A549 (cell line): ENCODE measurements at places on chromosomes 13 and 19.

DNA sequence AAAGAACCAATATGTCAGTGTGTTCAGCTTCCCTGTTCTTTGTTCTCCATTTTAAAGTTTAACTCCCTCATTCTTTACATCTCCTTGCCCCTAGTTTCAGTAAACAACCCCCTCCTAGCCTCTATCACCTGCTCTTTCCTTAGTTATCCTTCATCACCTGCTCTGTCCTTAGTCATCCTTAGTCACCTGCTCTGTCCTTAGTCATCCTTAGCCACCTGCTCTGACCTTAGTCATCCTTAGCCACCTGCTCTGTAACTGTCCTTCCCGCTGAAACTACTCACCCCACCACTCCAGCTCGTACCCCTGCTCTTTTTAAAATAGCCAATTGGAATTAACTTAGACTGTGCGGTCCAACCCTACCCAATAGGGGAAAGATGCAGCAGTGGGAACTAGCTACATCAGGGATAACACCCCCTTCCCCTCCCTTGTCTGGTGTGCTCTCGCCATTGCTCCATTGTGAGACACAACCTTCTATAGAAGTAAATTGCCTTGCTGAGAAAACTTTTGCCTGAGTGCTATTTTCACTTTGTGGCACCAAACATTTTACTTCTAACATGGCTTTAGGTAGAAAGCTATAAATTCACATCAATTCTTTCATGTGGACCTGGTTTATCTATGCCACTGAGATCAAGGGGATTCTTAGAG is 16.2 kb downstream of the EDNRB start:
- no peak for DNase-seq

DNA sequence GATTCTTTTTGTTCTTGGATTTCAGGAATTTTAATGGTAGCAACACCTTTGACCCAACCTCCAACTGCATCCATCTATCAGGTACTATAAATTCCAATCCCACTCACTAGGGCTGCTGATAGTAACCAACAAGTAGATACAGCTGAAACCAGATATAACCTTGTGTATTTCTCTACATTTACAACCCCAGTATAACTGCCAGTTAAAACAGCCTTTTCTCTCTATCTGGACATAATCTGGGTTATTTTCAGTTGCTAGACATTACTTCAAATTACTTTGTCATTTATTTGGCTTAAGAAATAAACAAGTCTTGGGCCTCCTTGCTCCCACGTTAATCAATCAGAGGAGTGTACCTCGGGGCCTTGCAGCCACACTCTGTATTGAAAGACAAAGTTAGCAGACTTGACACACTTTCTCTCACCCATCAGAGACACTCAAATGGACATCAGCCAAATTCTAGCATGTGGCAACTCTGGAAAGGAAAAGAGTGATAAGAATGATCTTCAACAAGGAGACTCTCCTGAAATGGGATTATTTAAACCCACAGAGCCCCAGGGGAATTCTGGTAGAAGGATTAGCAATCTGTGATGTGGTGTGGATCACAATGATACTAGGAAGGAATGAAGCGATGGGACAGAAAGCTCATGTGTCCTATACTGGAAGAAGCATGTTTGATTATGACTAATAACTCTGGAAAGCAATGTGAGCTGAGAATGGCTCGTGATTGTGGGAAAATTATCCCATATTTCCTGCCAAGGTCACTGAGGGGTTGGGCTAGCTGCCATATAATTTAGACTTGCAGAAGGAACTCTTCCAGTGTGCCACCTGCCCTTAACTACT is 157.5 kb downstream of the FLT1 start:
- no peak for DNase-seq

DNA sequence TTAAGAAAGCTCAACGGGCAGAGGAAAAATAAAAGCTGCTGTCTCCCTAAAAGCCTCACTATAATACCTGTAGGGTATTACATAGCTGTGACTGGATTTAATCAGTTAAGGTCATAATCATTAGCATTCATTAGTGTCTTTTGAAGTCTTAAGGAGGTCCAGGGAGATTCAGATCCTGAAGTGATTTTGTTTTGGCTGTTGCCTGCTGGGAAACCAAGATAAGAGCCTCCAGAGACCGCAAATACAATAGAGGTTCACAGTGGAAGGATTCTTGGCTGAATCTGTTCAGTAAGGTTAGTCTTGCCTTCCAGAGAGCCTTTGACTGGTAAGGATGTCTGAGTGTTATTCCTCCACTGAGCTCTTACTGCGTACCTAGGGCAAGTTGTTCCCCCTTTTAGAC is 54.0 kb upstream of the TNFRSF19 start:
- no peak for DNase-seq

DNA sequence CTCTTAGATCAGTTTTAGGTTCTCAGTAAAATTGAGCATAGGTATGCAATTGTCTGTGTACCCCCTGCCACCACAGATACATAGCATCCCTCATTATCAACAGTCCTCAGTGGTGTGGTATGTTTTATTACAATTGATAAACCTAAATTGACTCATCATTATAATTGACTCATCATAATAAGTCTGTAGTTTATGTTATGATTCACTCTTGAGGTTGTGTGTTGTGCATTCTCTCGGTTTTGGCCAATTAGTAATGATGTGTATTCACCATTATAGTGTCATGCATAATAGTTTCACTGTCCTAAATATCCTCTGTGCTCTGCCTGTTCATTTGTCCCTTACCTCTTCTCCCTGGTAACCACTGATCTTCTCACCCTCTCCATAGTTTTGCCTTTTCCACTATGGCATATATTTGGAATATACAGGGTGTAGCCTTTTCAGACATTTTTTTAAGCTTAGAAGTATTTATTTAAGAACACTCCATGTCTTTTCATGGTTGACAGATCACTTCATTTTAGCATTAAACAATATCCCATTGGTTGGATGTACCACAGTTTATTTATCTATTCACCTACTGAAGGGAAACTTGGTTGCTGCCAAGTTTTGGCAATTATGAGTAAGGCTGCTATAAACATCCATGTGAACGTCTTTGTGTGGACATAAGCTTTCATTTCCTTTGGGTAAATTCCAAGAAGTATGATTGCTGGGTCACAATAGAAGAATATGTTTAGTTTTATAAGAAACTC is 1620.6 kb upstream of the MIR17HG start:
- no peak for DNase-seq

DNA sequence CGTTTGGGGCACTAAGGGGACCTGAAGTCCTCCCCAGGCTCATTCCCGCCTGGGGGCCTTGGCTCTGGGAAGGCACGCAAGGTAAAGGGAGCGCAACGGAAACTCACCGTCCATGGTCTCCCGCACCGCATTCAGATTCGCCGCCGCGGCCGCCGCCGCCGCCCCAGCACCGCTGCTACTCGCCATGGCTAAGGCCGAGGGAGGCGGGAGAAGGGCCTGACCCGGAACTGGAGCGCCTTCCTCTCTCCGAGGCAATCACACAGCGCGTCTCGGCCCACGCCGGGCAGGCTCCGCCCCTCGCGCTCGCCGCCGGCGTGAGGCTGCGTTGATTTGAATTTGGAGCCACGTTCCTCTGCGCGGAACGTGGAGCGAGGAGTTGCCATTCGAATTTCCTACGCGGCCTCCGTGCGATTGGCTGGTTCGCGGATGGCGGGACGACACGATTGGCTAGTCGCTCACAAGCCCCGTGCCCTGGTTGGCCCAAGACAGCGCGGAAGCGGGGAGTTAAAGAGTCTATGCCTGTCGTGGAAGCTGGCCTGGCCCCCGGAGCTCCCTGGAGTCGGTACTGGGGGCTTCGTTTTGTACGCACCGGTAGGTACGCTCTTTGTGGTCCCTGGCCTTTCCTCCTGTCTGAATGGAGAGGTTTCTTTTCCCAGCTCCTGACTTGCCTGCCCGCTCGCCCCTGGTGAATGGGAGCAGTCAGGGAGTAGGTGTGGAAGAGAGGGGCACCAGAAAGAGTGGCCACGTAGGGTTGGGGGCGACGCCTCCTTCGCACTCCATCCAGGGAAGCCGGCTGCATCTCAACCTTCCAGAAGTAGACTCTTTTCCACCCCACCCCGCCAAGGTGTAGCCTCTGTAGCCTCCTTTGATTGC is at the start of the genes BORA and MZT1:
Gene BORA, plus strand, starts transcription at position 507 of the 873 bp plus-strand sequence. CDS start 1,018 bp downstream, outside the sequence.
Gene MZT1, minus strand, starts transcription at position 213 of the 873 bp plus-strand sequence. Its CDS starts 27 bp downstream, at position 186.
- peak; percentile 80 for DNase-seq

- no peak for DNase-seq
Observed at GRCh38 chr13:34335014-34336007, 517.4 kb downstream of the RFC3 start.
